ENCODE measurements at places on chromosomes 7 and 10.

- DNase-seq, result no peak
Measured at GRCh38 chr7:150447966-150448788, 2.3 kb upstream of the GIMAP8 start.

DNA sequence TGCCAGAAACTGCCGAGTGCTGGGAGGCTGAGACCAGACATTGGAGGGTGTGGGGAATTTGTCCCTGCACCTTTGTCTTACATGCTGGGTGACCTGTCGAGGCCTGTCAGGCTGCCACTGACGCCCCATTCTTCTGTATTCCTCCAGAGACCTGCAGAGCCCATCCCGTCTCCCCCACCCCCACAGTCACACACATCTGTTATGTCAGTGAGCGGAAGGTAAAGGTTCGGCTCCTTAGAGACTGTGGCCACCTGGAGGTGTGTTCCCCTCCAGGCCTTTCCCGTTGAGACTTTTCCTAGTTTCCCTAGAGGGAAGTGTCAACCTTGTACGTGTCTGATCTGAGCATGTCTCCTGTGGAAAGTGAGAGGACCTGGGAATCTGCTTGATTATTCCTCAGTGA lies 84.5 kb downstream of the ATXN7L1 start:
- DNase-seq, result no peak

GRCh38 chr10:129689671-129690071 lies 222.6 kb downstream of the MGMT start:
- DNase-seq, result no peak

DNA sequence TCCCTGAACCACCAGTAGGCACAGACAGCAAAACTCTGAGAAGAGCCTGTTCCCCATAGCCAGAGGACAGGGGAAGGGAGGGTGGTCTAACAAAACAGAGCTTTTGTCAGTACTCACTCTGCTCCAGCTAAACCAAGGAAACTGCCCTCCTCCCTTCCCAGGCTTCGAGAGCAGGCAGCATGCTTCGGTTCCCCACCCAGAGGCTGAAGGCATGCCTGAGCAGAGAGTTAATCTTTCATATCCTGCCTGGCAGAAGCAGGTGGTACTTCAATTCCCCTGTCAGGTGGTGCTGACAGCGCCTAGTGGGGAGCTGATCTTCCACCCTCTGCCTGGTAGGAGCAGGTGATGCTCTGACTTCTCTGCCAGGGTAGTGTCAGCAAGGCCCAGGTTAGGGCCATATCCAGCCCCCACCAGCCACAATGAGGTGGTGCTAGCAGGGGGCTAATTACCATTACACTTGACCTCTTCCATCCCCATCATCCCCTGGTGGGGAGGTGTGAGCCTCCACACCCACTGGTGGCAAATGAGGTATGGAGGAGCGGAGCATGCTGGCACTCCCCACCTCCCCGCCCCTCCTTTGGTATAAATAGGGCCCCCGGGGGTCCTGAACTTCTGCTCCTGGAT lies 35.1 kb downstream of the SDK1 start:
- no peak for DNase-seq

GRCh38 chr10:14429043-14429700 lies 98.4 kb upstream of the FRMD4A start:
- no peak for DNase-seq

GRCh38 chr7:7675686-7676085 lies 35.1 kb downstream of the UMAD1 start:
- DNase-seq, result no peak

GRCh38 chr7:12550956-12551355 lies 19.6 kb upstream of the SCIN start:
- DNase-seq, result no peak

GRCh38 chr10:14601872-14602725 lies 172.6 kb downstream of the FAM107B start:
- no peak for DNase-seq
